ENCODE measurements at places on chromosomes 1 and 21. TPM values are rescaled to one million over a fixed set of nuclear protein-coding genes. Genes with fewer than 3 reads are reported as not detected.

- DNase-seq: peak; percentile 85
Measured at GRCh38 chr1:98048244-98048643, 127.4 kb upstream of the DPYD start.

DNA sequence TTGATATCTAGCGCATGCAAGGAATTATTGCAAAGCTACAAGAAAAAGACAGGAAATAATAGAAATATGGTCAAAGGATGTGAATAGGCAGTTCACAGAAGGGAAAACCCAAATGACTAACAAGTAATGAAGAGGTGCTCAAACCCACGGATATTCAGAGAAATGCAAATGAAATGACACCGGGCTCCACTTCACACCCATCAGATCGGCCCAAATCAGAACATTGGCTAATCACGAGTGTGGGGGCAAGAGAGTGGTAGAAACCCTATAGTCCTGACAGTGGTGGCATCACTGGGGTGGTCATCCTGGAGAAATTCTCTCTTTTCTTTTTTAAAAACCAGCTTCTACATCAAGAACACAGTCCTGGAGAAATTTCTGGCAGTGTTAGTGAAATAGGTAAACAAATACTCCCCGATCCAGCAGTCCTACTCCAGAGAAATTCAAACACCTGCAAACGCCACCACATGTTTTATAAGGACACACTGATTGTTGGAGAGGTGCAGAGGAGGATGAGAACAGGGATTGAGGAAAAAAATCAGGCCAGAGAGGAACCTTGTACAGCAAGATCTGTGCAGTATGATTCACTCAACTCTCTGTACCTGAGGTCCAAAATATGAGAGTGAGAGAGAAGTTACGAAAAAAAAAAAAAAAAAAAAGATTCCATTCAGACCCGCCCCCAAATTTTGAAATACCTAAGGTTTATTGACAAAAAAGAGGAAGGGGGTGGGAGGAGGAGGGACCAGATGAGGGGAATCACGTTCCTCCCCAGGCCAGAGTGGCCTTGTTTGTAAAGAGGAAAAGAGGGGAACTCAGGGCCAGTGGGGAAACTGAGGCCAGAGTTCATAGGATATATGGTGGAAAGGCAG lies 9.2 kb upstream of the TNFRSF1B start:
- peak; percentile 76 for DNase-seq

GRCh38 chr1:44819608-44820327 lies 11.4 kb downstream of the BTBD19 start:
- peak; percentile 93 for DNase-seq

DNA sequence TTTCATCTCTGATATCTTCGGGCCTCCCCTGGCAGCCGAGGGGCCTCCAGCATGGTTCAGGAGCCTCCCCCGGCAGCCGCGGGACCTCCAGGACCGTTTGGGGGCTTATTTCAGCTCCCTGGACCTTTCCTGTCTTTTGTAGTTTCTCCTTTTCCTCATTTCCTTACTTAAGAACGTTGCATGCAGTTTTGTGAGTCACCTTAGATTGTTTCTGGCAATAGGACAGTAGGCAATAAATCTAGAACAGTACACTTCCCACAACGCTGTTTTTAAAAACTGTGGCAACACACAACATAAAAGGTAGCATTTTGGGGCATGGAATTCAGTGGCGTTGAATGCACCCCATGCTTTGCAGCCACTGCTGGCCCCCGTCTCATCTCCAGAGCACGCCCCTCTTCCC lies 24.4 kb downstream of the FAAP20 start:
- no peak for DNase-seq

CIART gene
- total RNA-seq: 3.6 TPM

TNFRSF18 gene
- total RNA-seq: 135 TPM

GRCh38 chr1:162386292-162387225 lies 5.0 kb downstream of the C1orf226 start:
- DNase-seq: no peak

LDLRAD1 gene
- not detected for total RNA-seq

DNA sequence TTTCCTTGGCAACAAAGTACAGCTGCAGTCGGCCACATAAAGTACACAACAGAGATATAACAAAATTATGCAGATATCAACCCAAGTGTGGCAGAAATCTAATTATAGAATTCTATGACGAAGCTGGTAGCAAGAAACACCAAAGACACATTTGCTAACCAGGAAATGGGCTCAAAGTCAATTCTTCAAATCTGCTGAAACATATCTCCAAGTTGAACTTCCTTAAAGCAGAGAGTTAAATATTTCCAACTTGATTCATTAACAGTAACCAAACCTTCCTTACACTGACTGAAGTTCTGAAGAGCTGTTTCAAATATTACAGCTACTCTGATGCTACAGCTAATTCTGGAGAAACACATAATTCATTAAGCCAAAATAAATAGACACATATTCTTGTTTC lies 67.6 kb upstream of the SDC3 start:
- DNase-seq: no peak

NFIA gene
- total RNA-seq: 2.4 TPM

- no peak for DNase-seq
Measured at GRCh38 chr1:168330285-168330684, 49.6 kb downstream of the TBX19 start.

DNA sequence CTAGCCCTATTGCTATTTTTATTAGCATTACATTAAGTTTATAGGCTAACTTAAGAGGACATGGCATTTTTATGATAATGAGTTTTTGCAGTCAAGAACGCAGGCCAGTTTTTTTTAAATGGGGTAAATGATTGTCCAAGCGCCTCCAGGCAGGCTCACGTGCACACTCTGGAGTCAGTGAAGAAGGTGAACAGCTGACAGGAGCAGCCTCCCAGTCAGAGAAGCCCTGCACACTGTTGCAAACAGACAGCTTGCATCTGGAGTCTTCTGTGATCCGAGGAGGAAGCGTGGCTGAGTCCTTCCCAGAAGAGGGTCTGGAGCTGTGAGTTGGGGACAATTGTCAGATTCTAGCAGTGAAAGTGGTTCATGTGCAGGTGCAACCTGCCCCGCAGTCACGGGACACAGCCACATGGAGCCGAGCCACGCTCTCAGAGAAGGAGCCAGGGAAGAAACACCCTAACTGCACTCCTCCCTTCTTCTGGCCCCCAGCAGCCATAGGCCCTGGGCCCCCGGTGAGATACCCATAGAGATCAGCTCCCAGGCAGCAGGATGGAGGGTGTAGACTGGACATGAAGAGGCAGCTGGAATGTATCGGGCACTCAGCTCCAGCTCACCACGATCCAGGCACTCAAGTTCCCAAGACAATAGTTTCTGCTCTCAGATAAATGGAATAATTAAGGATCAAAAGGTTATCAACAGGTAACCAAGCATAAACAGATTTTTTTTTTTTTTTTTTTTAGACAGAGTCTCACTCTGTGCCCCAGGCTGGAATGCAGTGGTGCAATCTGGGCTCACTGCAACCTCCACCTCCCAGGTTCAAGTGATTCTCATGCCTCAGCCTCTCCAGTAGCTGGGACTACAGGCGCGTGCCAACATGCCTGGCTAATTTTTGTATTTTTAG lies 26.4 kb downstream of the CAPN2 start:
- DNase-seq: no peak

GRCh38 chr1:212613440-212614335 lies 5.1 kb downstream of the ATF3 start:
- no peak for DNase-seq

GRCh38 chr1:65820983-65821382 lies 28.3 kb downstream of the PDE4B start:
- DNase-seq: no peak

DNA sequence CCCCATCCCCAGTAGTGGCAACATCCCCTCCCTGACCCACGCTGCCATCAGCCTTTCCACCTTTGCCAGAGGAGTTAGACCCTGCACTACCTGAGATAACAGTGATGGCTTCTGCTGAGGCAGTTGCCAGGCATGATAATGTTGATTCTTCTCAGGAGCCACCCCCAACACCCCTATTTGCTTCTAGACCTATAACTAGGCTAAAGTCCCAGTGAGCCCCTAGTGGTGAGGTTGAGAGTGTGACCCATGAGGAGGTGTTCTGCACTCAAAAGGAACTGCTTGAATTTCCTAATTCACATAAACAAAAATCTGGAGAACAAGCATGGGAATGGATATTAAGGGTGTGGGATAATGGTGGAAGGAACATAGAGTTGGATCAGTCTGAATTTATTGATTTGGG lies 159.6 kb upstream of the COL11A1 start:
- no peak for DNase-seq

DNA sequence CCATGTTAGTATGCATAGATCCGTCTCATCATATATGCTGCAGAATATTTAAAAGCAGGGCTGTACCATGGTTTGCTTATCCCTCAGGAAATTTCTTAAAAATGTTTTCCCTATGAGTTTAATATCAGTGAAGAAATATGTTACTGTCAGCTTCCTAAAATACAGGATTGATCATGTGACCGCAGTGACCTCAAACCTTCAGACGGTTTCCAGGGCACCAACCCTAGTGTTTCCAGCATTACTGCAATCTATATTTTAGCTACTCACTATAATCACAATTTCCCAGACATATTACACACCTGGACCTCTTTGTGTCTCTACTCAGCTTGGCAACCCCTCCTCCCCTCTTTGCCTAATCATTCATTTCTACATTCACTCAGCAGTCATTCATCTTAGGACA lies 7.7 kb upstream of the SDHB start:
- DNase-seq: no peak

DNA sequence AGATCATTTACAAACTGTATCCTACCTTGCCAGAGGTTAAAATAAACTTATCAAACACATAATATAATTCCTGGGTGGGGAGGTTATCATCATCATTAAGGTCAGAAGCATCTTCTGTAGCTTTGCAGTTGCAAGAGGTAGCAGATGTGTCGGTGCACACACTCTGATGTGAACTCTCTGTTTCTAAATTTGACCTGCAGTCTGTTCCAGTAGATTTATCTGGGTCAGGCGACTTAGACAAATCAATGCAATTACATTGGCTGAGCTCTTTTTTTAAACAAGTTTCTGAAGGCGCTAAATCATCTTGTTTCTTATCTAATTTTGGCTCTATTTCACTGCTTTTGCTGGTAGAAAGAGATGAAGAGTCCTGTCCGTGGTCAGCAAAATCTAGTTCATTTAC lies 70.4 kb downstream of the PRPF38A start:
- DNase-seq: no peak

DNA sequence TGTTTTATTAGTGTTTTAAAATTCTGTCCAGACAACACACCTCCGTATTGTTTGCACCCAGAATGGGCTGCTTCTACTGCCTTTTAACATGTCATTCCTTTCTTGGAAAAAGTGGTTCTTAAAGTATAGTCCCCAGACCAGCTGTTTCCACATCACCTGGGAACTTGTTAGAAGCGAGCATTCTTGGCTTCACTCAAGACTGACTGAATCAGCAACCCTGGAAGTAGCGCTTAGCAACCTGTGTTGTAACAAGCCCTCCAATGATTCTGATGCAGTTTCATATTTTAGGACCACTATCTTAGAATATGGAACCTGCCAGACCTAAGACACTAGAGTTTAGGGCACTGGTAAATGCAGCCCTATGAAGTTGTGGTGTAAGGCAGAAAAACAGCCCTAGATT lies 6.0 kb upstream of the PPIE start:
- no peak for DNase-seq

- DNase-seq: no peak
Measured at GRCh38 chr1:101964708-101965107, 32.0 kb downstream of the OLFM3 start.

XCL1 gene
- total RNA-seq: 106 TPM

DNA sequence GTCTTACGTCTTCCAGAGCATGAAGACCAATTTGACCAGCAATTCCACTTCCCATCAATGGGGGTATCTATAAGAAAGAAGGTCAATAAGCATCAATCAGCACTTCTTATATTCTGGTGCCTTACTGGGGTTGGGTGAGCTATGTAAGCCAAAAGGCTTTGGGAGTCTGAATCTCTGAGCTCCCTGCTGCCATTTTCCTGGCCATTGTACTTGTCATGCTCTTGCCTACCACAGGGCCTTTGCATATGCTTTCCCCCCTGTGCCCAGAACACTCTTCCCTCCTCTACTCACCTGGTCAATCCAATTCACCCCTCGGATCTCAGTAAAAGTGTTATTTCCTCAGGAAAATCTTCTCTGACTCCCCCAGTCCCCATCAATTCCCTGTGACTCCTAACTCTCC lies 36.3 kb downstream of the C8B start:
- DNase-seq: no peak

PTAFR gene
- total RNA-seq: 0.25 TPM

- DNase-seq: no peak
Measured at GRCh38 chr1:29826646-29827045, 590.3 kb downstream of the PTPRU start.

TNFRSF25 gene
- 55.8 TPM for total RNA-seq

DNA sequence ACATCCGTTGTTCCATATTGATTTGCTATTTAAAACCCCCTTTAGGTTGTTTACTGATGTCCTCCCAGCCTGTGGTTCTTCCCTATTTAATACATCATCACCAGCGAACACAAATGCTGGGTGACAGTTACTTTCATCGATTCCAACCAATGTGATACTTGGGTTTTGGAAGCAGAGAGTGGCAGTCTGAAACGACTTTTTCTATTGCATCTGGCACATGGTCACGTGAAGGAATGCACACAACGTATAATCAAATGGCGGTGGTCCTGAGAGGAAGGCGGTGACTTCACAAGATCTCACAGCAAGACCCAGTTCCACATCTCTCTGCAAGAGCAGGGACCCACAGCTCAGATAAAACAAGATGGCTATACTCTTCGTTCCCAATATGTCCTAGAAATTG lies 213.9 kb downstream of the DSCAM start:
- DNase-seq: no peak

DNA sequence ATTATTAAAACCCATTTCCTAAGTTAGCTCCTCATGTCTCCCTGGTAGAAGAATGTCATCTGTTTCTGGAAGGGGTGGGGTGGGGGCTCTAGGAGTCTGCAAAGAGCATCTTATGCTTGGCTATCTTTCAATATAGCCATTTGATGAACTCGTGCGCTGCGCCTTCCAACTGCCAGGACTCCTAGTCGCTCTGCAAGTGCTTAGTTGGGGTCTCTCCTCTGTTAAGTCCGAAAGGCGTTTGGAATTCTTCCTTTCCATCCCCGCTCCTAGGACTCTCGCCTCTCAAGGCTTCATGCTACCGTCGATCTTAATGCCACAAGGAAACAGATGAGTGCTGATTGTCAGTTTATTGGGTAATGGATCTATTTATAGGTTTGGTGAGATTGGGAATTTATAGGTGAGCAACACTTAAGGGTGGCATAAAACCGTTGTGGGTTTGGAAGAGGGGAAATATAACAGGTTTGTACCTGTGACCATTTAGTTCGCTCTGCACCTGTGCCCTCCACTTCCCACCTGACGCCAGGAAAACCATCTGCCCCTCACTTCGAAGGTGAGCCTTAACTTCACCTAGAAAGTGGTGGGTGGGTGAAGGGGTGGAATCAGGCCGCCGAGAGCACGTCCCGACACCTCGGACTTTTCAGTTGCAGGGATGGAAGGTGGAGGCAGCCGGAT lies 1.1 kb downstream of the KCNH1 start:
- DNase-seq: no peak

GRCh38 chr1:92708368-92708950 lies 76.4 kb downstream of the EVI5 start:
- DNase-seq: no peak

SELE gene
- total RNA-seq: not detected

EFNA3 gene
- total RNA-seq: 8.6 TPM

MATN1 gene
- 0.45 TPM for total RNA-seq

CLIC6 gene
- 0.54 TPM for total RNA-seq

GRCh38 chr1:2466958-2467554 lies 9.0 kb upstream of the PLCH2 start:
- DNase-seq: peak; percentile 17
